ENCODE measurements at places on chromosomes 3 and 15. TPM values are rescaled to one million over a fixed set of nuclear protein-coding genes. Genes with fewer than 3 reads are reported as not detected.

The CYP8B1 gene
- total RNA-seq = not detected

The ALDH1A3 gene
- not detected for total RNA-seq

GRCh38 chr3:61371123-61371522 is 119.9 kb upstream of the FHIT start:
- no peak for DNase-seq

The RASSF1 gene
- 34.0 TPM for total RNA-seq

The P2RY1 gene
- total RNA-seq = 0.20 TPM
